Bronchial epithelial cell (primary cell): ENCODE measurements at places on chromosomes 7 and 10. TPM values are rescaled to one million over a fixed set of nuclear protein-coding genes. Genes with fewer than 3 reads are reported as not detected.

- DNase-seq: no peak
Measured at GRCh38 chr10:71603150-71603549, 116.4 kb downstream of the C10orf105 start.

DNA sequence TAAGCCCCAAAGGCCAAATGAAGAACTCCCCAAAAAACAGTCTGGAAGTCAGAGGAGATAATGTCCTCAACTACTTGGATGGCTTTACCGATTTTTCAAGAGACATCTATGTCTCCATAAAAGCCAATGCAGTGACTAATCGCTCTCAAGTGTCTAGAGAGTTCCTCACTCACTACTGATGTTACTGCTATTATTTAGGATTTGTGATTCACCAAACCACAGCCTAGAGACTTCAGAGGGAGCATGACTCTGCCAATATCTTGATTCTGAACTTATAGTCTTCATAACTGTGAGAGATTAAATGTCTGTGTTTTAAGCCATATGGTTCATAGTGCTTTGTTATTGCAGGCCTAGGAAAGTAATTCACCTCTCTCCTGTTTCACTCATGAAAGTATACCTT is 160.2 kb downstream of the IPMK start:
- peak; percentile 84 for DNase-seq

GRCh38 chr7:11524476-11525397 is 307.3 kb downstream of the THSD7A start:
- no peak for DNase-seq

GRCh38 chr7:128867842-128868623 is 5.4 kb downstream of the ATP6V1F start:
- peak; percentile 92 for DNase-seq

- DNase-seq: no peak
Measured at GRCh38 chr10:115957012-115957399, 316.0 kb downstream of the GFRA1 start.

GRCh38 chr10:104317269-104317710 is 21.0 kb downstream of the ITPRIP start:
- DNase-seq: no peak

- no peak for DNase-seq
Measured at GRCh38 chr10:28777911-28778310, 100.6 kb downstream of the BAMBI start.

GRCh38 chr10:75350791-75351190 is 50.8 kb downstream of the ZNF503 start:
- DNase-seq: peak; percentile 70

- DNase-seq: no peak
Measured at GRCh38 chr7:147639037-147639436, 951.5 kb upstream of the C7orf33 start.

Gene ELFN1
- under 0.01 TPM in 1 of 2 replicates, not detected in the other for total RNA-seq

Gene NPFFR1
- under 0.01 TPM in 1 of 2 replicates, not detected in the other for total RNA-seq
